Renal cortex interstitium (tissue), 15 donors: ENCODE measurements at places on chromosomes 3 and 15. TPM values are rescaled to one million over a fixed set of nuclear protein-coding genes. Genes with fewer than 3 reads are reported as not detected.

SPRED1 gene
- 33.6 TPM for polyA plus RNA-seq

TMEM45A gene
- 21.3 TPM for polyA plus RNA-seq

LRRC31 gene
- polyA plus RNA-seq: 0.17 TPM

B3GNT5 gene
- polyA plus RNA-seq: 23.8 TPM

EXD1 gene
- not detected for polyA plus RNA-seq

GOLGA8S gene
- polyA plus RNA-seq: 0.79 TPM

GRCh38 chr15:27214961-27215360, 244.0 kb downstream of the GABRG3 start:
- DNase-seq: no peak

DNA sequence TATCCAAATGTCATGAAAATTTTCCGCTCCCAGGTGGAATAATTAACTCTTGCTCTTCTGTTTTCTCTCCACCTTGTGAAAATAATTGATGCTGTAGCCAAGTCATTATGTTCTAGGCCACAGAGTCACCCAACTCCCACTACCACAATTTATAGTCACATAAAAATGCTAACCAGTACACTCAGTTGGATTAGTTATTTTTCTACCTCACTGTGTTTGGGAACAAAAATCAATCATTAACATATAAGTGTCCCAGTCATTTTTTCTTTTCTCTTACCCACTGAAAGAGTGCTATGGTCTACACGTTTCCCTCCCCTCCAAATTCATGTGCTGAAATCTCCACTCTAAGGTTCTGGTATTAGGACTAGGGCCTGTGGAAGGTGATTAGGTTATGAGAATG, 255.6 kb upstream of the LMCD1 start:
- DNase-seq: peak; percentile 50

DNA sequence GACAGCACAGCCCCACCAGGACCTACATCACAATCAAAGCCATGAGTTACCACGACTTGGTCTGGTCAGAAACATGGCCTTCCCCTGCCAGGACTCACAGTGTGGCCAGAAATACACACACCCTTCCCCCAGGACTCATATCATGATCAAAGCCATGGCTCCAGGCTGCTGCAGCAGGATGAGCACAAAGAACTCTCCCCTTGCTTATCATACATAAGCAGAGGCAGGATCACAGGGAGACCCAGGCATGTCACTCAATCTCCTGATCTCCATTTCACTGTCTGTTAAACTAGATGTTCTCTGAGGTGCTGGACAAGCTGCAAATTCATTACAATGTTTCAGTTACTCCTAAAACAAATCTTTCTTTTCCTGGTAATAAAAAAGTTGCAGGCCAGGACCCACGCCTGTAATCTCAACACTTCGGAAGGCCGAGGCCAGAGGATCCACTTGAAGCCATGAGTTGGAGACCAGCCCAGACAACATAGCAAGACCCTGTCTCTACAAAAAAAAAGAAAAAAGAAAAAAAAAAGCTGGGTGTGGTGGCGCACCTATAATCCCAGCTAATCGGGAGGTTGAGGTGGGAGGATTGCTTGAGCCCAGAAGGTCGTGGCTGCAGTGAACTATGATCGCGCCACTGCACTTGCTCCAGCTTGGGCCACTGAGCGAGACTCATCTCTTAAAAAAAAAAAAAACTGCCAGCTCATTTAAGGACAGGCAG, 1.2 kb downstream of the PFKFB4 start:
- no peak for DNase-seq

- no peak for DNase-seq
These were observed 199.6 kb downstream of the FMN1 start for GRCh38 chr15:32994810-32995424.

- DNase-seq: no peak
These were observed 162.3 kb upstream of the PDZRN3 start for GRCh38 chr3:73786998-73787397.

- DNase-seq: no peak
These were observed 7.4 kb upstream of the CCK start for GRCh38 chr3:42273361-42273760.

DNA sequence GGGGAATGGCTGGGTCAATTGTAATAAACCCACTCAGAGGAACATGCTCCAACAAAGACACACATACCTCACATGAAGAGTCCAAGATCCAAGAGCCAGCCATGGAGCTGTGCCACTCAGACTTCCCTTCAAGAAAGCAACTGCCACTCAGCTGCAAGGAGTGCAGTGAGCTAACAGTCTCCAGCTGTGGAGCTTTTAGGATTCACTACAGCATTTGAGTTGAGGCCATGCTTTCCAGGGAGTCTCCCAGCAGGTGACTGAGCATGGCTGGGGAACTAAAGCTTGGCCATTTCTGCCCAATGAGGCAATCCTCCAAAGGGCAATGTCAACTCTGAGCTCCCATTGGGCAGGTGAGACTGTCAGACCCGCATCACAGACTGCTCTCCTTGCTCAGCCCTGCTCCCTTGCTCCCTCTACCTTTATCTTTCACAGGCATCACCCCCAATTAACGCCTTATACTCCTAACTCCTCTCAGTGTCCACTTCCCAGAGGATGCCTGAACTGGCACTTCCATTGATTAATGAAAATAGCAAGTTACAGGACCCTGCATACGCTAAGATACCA, 165.3 kb upstream of the CTNNB1 start:
- no peak for DNase-seq

- DNase-seq: no peak
These were observed 94.3 kb downstream of the UACA start for GRCh38 chr15:70669006-70669602.

DNA sequence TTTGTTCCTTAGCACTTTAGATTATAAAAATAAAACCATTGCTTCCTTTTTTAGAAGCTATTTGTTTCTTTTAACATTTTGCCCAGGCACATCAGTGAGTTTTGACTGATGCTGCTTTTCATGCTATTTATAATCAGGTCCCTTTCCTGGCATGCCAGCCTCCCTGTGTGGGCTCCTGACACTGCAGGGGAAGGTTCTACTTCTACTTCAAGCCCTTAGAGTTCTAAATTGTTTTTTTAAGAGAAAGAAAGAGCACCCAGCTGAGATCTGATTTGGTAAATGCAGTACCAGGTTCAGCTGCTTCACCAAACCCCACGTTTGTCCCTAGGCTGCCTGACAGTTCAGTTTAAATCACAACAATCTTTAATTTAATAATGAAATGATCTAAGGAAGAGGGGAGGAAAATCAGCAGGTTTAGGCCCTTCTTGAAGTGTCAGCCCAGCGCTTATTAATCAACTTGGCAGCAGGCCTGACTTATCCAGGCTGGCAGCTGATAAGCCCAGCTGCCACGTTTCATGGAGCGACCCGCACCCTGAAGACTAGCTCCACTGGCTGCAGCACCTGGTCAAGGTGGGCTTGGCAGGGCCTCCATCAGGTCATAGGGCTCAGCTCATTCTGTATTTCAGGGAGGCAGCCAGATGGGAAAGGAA, 29.0 kb downstream of the HGD start:
- no peak for DNase-seq

DNA sequence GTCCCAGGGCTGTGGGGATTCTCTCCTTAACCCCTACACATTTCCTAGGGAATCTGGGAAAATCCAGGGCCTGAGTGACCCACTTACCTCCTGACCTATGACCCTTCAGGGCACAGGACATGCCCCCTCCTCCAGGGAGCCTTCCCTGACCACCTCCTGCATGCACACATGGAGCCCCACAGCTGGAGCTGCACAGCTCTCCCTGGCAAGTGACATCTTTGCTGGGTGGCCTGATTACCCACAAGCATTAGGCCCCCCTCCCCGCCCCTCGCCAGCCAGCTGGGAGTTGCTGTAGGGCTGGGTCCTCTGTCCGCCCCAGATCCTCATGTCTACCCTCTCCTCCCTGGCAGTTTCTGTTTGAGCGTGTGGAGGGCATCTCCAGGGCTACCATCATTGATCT, 21.4 kb downstream of the HDAC11 start:
- no peak for DNase-seq

DNA sequence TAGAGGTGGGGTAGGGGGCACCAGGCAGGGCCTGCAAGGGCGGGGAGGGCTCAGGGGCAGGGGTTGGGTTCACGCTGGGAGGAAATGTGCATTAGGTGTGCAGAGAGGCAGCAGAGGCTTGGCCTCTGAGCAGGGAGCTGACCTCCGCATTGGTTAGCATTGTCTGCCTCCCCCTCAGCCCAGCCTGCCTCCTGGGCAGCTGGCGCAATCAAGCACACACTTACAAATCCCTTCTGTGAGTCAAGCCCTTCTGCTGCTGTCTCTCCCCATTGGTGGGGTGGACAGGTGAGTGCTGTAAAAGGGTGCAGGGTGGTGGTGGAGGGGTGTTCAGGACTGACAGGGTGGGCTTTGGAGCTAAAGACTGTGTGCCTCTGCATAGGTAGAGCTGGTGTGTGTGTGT, 9.3 kb downstream of the LOXL1 start:
- no peak for DNase-seq

GRCh38 chr15:78822514-78822913, 11.2 kb upstream of the ADAMTS7 start:
- no peak for DNase-seq

DNA sequence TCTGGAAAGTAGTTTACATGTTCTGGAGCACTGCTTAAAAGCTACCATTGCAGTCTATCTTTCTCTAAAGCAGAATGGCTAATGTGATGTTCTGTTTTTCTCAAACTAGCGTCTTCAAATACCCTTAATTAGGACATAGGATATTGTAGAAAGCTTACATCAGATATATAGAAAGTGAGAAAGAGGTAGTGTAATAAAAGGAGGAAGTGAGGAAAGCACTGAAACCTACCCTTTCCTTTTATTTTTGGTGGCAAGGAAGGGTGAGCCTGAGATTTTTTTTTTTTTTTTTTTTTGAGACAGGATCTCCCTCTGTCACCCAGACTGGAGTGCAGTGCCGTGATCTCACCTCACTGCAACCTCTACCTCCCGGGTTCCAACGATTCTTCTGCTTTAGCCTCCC, 9.4 kb downstream of the SENP2 start:
- DNase-seq: no peak

DNA sequence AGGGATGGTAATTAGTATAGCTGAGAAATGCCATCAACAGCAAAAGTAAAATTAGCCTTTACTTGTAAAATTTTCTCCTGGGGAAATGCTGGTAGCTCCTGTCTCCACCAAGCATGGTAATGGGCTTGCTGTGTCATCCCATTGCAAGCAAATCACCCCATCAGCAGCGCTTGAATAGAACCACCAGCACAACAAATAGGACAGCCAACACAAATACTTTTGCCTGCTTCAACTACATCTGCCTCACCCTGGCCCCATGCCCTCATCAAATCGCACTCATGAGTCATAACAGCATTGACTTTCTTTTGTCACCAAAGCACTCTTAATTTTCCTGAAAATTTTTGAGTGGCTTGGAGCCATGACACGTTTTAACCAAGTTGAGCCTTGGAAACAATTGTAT, 52.6 kb downstream of the ERC2 start:
- DNase-seq: no peak

GRCh38 chr3:44318891-44319311, 19.7 kb upstream of the TCAIM start:
- no peak for DNase-seq

- no peak for DNase-seq
These were observed 350.8 kb upstream of the C2CD4B start for GRCh38 chr15:62515696-62516395.

DNA sequence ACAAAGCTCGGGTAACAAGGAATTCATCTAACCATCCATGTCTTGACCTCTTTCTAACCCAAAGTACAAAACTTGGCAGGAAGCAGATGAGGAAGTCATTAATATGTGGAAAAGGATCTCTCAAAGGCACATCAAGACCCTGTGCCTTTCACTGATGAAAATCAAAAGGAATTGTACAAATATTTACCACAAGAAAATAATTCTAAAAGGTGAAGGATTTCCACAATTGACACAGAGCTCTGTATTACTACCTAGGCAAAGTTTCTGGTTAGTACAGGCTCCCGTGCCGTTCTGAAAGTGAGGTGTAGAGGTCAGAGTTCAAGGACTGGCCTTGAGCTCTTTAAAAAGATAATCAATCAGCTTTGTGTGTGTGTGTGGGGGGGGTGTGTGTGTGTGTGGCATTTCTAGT, 239.7 kb upstream of the ICE2 start:
- no peak for DNase-seq

DNA sequence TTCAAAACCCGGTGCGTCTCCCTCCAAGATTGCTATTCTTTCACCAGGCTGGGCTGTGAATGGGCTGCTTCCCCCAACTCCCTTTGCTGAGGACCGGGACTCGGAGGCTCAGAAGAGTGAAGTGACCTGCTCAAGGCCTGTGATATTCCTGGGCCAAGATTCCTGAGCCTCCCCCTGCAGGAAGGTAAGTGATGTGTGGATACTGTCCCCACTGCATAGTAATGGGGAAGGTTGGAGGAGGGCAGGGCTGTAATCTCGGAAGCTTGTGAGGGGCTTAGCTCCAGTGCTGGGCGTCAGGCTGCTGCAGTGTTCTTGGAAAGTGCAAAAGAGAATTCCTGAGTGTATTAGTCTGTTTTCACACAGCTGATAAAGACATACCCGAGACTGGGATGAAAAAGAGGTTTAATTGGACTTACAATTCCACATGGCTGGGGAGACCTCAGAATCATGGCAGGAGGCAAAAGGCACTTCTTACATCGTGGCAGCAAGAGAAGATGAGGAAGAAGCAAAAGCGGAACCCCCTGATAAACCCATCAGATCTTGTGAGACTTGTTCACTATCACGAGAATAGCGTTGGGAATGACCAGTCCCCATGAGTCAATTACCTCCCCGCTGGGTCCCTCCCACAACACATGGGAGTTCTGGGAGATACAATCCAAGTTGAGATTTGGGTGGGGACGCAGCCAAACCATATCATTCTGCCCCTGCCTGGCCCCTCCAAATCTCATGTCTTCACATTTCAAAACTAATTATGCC, 67.6 kb downstream of the EFCAB12 start:
- no peak for DNase-seq

DNA sequence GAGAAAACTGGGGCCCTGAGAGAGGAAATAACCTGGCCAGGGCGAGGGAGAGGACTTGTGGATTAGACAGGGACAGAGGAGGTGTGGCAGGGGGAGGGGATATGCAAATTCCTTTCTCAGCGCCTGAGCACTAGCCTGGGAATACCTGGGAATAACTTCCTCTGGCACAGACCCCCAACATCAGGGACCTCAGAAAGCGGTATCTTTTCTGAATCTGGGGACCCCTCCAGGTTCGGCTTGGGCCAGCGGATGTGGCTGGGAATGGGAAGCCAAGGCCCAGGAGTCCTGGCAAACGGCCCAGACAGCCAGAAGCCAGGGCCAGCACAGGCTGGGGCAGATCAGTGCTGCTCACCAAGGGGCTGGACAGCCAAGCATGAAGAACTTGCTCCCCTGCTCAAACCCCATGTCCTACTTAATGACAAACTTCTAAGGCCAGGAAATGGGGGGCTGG, 9.2 kb upstream of the ACSBG1 start:
- DNase-seq: no peak

GRCh38 chr3:183537295-183537730, 18.2 kb downstream of the KLHL6 start:
- DNase-seq: no peak

GRCh38 chr15:94722024-94722636, 490.8 kb downstream of the MCTP2 start:
- DNase-seq: no peak

- no peak for DNase-seq
These were observed 10.6 kb upstream of the SLC4A7 start for GRCh38 chr3:27494784-27495183.
